ENCODE measurements at places on chromosomes 7 and 10. TPM values are rescaled to one million over a fixed set of nuclear protein-coding genes. Genes with fewer than 3 reads are reported as not detected.

Gene PNLIPRP2
- not detected for total RNA-seq

GRCh38 chr7:82615527-82615926 lies 171.9 kb upstream of the CACNA2D1 start:
- DNase-seq, result no peak

- peak; percentile 26 for DNase-seq
Observed at GRCh38 chr10:36254199-36254598, 612.1 kb upstream of the FZD8 start.

Gene ITIH5
- total RNA-seq, result 14.0 TPM

- DNase-seq, result no peak
Observed at GRCh38 chr7:143988976-143989745, 11.0 kb upstream of the OR6B1 start.

DNA sequence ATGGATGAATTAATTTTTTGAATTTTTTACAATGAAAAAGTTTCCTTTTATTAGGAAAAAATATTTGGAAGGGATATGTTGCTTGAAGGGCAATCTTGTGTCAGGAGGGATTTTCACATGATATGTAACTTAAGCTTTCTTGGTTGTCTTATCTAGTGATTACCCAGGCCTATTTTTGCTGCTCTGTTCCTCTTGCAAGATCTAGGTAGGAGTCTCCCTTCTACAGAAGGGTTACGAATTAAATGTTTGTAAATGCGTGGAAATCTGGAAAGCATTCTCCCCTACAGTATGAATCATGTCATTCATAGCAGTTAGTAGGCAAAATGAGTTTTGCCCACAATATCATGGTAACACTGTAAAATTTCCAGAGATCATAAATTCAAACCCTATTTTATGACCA lies 57.7 kb upstream of the CDK14 start:
- DNase-seq, result no peak

- DNase-seq, result no peak
Observed at GRCh38 chr7:16695621-16696237, 49.7 kb downstream of the BZW2 start.

DNA sequence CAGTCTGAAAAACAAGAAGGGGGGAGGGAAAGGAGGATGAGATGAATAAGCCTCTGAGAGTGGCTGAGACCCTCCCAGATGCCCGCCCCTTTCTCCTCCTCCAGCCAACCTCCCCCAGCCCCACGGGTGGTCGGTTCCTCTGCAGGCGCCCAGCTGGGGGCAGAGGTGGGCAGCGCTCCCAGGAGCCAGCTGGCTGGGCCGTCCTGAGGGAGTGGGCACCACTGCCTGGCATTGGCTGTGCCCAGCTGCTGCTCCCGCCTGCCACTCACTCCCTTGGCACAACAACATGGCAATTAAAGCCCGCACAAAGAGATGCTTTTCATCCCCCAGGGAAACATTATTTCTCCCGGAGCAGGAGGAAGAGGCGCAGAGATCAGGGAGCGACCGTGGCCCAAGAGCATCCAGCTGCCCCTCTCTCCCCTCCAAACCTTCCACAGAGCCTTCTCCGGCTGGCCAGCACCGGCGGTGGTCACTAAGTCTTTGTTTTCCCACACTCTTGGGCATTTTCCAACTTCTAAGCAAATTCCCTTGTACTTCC lies 107.2 kb downstream of the SPDYE5 start:
- no peak for DNase-seq

- peak; percentile 63 for DNase-seq
Observed at GRCh38 chr7:154913638-154914307, 89.2 kb downstream of the PAXIP1 start.

DNA sequence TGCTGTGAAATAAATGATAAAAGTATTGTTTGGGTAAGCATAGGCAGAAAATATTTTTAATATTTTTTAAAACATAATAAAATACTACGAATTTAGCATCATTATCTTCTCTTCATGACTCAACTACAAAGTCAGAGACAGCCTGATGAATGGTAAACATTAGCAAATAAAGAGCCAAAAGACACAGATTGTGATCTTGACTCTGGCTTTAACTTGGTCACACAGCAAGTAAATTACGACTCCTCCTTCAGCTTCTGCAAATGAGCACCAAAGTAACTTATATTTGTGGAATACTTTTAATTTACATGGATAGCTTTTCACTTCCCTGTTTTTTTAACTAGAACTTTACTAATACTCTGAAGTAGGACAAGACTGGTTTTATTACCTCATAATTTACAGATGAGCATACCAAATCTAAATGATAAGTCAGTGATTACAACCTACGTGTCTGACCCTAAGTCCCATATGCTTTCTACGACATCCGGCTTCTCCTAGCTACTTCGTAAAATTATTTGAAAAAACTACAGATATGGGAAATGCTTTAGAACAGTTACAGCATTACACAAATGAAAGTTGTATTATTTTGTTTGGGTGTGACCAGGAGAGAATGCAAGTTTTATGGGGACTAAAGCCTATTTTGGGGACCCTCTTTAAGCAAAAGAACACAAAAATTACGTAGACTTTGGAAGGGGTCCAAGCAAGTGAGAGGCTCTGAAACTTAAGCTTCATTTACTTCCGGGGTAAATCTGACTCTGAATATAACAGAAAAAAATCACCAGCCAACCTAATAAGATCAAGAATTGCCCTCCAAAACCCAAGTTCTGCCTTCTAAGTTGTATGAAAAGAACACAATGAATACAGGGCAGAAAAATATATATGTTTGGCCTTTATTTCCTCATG lies 133.8 kb downstream of the CPEB3 start:
- no peak for DNase-seq

GRCh38 chr10:122096705-122097104 lies 107.7 kb downstream of the TACC2 start:
- no peak for DNase-seq

DNA sequence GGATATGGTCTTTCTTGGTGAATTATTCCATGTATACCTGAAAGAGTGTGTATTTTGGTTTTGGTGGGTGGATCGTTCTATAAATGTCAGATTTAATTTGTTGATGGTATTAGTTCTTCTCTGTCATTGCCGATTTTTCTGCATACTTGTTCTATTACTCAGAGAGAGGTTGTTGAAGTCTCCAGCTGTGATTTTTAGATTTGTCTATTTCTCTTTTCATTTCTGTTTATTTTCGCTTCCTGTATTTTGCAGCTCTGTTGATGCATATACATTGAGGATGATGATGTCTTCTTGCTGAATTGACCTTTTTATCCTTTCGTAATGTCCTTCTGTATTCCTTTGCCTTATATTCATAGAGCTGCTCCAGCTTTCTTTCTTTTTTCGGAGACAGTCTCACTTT lies 12.1 kb upstream of the BHLHA15 start:
- no peak for DNase-seq

- DNase-seq, result no peak
Observed at GRCh38 chr10:30536578-30536977, 93.0 kb downstream of the LYZL2 start.

GRCh38 chr7:100546129-100546925 lies 7.3 kb downstream of the AGFG2 start:
- DNase-seq, result no peak

DNA sequence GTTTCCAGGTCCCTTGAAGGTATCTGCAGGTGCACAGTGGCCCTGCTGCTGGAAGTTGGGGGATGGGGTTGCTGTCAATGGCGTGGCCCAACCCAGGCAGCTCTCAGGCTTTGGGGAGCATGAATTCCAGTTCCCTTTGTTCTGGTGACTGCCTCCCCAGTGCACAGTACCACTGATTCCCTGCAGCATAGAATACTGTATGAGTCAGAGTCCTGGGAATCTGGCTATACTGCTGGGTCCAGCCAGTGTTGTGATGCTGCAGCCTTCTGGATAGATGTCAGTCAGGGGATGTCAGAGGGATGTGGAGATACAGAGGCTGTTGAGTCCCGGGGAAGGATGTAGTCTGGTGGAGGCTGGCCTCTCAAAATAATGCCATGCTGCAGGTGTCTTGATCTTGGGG lies 99.3 kb downstream of the LANCL2 start:
- no peak for DNase-seq

DNA sequence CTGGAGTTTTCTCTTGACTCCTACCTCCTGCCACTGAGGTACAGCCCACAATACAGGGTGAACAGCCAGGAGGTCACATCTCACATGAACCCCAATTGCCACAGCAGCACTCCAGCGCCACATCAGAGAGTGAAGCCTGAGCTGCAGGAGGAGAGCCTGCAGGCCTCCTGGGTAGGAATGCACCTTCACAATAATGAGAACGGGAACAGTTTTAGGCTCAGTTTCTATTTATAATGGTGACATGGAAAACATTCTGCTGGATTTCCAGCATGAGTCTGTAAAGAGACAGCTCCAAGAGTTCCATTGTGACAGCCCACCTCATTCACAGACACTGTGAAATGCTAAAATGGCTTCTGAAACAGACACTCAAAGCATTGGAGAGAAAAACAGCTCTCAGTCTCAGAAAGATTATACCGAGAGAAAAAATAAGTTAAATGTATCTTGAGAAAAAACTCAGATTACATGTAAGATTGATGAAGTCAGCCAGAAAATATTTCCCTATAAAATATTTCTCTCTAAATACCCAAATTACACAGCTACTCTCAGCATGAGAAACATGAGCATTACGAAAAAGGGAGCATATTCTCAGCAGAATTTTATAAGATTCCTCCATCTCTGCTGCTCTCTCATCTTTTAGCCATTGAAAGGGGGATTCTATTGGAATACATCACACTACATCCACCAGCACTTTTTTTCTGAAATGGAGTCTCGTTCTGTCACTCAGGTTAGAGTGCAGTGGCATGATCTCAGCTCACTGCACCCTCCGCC lies 11.3 kb downstream of the ZNF680 start:
- no peak for DNase-seq

DNA sequence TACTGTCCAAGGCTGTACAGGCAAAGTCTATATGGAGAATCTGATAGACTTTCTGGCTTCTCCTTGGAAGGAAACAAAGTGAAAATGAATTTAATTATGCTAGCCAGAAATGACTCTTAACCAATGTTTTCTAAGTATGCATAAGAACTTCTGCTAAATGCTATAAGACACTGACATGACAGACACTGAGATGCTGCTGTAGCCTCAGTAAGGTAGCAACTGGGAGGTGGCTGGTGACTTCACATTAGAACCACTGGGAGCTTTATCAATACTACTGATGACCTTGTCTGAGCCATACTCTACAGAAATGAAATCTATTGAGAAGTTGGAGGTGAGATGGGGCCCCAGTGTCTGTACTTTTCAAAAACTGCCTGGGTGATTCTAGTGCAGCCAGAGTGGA lies 188.6 kb downstream of the ZNF365 start:
- no peak for DNase-seq

Gene CYP2E1
- 0.97 TPM for total RNA-seq

GRCh38 chr7:132576721-132577085 lies 433 bp upstream of the PLXNA4 start:
- DNase-seq, result no peak

- DNase-seq, result no peak
Observed at GRCh38 chr10:104077663-104078151, 8.0 kb downstream of the COL17A1 start.

Gene CALY
- total RNA-seq, result not detected

Gene IDI2
- total RNA-seq, result 204 TPM

Gene MYO3A
- total RNA-seq, result 0.13 TPM

Gene PLAC9
- 16.1 TPM for total RNA-seq

DNA sequence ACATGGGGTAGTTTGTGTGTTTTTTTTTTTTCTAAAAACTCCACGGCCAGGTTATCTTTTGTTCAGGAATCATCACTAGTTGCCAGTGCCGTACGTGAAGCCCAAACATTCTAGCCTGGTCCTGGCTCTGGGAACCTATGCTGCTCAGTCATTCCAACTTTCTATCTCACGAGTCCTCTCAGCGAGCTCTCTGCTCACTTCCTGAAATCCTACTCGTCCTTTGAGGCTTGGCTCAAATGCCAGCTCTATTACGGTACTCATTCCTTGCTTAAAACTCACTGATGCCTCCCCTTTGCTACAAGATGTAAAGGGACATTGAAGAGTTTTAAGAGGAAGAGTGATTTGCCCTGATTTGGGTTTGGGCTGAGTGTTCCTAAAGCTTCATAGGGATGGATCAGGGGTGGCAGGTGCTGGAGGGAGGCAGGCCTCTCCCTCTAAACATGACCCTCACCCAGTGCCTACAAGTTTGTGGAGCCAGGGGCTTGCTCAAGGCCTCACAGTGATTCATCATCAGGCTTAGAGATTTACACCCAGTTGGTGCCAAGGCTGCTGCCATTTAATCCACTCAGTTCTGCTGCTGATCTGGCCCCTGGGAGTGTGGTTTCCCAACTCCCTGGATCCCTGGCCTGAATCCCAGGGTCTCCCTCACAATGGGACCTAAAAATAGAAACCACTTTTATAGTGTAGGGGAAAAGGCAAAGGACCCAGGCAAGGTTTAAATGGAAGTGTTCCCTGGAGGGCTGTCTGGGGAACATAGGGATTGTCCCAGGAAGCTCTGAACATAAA lies 46.1 kb upstream of the R3HCC1L start:
- DNase-seq, result peak; percentile 93

DNA sequence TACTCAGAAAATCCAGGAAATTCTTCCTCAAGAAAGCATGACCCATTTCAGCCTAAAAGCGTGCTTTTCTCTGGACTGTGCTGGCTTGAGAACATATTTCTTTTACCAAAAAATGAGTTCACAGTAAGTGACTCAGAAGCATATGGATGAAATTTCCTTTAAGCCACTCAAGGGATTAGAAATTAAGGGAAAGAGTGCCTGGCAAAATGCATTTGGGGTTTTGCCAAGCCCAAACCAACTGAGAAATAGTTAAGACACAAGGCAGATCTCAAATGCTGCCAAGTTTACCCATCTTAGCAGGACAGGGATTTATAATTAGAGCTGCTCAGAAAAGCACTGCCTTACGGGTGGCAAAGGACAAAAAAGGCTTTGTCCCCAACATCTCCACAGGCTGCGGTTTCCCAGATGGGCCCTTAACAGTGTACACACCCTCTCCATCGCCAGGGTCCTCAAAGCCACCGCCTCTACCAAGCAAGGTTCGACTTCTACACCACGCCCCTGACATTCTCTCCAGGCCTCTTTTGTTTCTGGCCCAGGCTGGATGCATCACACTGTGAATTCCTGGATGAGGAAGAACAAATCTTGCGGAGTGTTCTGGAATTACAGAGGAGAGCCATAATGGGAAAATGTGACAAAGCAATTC lies 30.1 kb upstream of the CDHR3 start:
- DNase-seq, result no peak

Gene LIPM
- total RNA-seq, result not detected

Gene GFRA1
- total RNA-seq, result 26.7 TPM

DNA sequence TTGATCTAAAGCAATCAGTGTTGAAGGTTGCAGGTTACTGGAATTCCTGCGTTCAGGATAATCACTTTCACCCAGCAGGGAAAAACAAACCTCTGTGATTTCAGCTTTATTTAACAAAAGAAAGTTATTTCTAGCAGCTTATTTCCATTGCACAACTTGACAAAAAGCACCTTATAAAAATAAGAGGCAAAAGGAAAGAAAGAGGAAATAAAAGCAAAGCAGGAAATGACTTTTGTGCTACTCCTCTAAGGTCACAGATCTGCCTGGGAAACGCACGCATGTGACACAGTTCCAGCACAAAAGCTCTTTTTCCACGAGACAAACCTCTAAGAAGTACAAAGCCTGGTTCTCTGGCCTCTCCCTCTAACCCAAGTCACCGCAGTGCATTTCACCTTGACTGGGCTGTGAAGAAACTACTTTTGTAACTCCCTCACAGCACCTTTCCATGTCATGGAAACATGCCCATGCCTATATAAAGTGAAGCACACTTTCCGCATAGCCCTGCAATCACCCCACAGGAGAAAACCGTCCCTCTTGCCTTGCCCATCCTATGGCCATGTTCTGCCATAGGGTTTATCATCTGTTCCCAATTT lies 870 bp downstream of the ANK3 start:
- no peak for DNase-seq

GRCh38 chr10:118102121-118102520 lies 55.4 kb upstream of the RAB11FIP2 start:
- no peak for DNase-seq

All from gastrocnemius medialis (tissue), 4 donors.